ENCODE measurements at places on chromosomes 16 and 17.

- no peak for DNase-seq
These were observed 2.0 kb upstream of the PLA2G15 start for GRCh38 chr16:68242926-68243858.

- no peak for DNase-seq
These were observed 63.6 kb downstream of the OTOA start for GRCh38 chr16:21727344-21727743.

GRCh38 chr16:74573622-74574021 is 33.3 kb downstream of the GLG1 start:
- peak; percentile 8 for DNase-seq

GRCh38 chr17:71764505-71764904 is 356.3 kb upstream of the SOX9 start:
- DNase-seq = peak; percentile 5

DNA sequence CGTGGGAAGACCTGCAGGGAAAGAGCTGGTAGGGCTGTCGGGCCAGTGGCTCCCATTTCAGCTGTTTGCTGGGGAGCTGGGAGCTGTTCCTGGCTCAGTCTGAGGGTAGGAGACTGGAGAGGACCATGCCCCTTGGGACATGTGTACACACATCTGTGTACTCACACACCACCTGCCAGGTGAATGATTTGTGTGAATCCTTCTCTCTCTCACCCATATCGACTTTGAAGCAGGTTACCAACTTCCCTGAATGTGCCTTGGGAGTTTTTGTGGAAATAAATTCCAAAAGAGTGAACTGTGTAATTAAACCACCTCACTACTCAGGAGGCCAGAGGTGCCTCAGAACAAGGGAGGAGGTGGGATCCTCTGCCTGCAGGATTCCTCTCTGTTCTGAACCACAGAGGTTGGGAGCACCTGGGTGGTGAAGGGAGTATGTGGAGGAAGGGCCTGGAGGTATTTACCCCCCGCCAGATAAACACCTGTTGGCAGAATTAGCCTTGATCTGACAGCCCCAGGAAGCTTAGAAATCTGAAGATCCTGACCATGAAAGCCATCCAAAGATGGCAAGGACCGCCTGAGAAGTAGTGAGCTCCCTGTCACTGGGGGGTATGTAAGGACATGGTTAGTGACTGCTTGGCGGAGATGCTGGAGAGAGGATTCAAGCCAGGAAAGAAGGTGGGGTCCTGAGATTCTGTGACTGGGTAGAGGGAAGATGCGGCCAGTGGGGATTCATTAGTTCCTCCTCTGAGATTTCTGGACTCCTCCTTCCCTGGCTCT is 3.3 kb downstream of the ABCC3 start:
- no peak for DNase-seq

DNA sequence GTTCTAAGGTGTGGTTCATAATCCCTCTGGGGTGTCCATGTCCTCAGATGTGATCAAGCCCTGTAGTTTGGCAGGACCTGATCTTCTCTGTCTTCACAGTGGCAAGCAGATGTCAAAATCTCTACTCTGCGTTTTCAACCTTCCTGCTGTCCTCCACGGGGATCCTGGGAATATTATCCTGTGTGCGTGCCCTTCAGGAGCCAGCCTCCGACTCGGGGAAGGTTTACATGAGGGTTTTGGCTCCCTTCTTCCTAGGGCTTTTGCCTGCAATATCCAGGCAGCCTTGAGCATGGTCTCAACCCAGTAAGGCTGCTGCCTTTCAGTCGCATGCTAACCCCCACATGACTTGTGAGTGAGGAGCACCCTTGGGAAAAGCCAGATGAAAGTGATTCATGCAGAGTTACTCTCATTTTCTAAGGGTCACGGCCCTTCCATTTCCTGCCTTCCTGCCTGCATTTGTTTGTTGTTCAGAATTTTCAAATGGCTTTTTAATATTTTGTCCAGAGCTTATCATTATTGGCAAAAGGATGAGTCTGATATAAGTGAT is 202.2 kb upstream of the CHMP6 start:
- DNase-seq = peak; percentile 92

- DNase-seq = no peak
These were observed 18.4 kb upstream of the USP36 start for GRCh38 chr17:78859051-78859450.

GRCh38 chr16:278863-279366 is 1.5 kb upstream of the ARHGDIG start:
- DNase-seq = peak; percentile 35

- DNase-seq = peak; percentile 15
These were observed 8.3 kb downstream of the NKIRAS2 start for GRCh38 chr17:42027961-42028790.

- DNase-seq = no peak
These were observed 90.1 kb upstream of the CDC42EP4 start for GRCh38 chr17:73401911-73402310.

GRCh38 chr17:1865252-1866037 is 35.6 kb downstream of the RPA1 start:
- peak; percentile 49 for DNase-seq

GRCh38 chr16:80614908-80615671 is 74.3 kb downstream of the DYNLRB2 start:
- peak; percentile 95 for DNase-seq

DNA sequence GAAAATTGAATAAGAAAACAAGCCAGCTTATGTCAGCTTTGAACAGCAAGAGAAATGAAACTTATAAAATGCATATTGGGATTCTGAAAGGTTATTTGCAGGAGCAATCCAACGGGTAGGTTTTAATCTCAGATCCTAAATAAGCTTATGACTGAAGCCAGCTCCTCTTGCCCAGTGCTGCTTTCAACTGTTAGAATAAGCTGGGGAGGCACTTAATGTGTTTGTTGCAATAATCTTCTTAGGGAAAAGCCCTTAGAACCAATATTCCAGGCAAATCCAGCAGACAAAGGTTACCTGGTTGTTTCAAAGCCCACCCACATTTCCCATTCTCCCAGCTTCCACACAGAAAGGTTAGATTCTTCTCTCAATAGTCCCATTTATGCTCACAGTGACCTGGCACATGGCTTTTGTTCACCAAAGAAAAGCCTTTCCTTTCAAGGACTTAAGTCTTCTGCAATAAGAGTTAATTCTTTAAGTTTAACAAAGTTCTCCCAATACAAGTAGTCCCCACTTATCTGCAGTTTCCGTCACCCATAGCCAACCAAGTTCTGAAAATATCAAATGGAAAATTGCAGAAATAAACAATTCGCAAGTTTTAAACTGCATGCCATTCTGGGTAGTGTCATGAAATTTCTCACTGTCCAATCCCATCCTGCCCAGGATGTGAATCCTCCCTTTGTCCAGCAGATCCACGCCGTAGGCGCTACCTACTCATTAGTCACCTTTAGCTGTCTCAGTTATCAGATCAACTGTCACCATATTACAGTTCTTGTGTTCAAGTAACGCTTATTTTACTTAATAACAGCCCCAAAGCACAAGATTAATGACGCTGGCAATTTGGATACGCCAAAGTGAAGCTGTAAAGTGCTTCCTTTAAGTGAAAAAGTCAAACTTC is 5.9 kb downstream of the TEX2 start:
- no peak for DNase-seq

DNA sequence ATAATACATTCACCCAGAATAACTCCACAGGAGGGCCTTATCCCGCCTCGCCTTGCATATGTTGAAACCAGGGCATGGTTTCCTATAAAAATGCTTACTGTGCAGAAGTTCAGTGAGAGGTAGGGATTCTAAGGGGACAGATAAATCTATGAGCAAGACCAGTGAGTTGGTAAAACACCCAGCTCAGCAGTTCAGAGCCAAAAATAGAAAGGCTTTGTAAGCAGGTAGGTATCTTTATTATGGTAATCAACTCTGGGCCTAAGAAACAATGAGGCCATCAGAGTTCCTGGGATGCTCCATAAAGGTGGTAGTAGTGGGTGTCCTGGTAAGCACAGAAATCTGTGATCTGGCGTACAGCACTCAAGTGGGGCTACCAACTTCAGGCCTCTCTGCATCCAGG is 549.4 kb upstream of the CDH5 start:
- DNase-seq = no peak

DNA sequence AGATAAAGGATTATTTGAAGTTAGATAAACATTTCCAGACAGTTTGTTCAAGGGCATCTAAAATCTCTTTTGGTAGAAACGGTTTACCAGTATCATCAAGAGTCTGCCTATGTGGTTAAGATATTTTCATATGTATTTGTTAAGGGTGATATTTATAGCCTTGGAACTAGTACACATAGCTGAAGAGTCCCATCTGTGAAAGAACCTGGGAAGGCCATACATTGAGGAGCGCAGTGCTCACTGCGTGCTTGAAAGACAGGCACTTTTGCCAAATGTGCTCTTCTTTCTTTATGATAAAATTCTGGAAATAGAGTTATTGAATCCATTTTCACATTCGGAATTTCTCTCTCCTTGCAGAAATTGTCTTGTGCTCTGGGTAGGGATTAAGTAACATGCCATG is 7.7 kb downstream of the IGSF6 start:
- no peak for DNase-seq

DNA sequence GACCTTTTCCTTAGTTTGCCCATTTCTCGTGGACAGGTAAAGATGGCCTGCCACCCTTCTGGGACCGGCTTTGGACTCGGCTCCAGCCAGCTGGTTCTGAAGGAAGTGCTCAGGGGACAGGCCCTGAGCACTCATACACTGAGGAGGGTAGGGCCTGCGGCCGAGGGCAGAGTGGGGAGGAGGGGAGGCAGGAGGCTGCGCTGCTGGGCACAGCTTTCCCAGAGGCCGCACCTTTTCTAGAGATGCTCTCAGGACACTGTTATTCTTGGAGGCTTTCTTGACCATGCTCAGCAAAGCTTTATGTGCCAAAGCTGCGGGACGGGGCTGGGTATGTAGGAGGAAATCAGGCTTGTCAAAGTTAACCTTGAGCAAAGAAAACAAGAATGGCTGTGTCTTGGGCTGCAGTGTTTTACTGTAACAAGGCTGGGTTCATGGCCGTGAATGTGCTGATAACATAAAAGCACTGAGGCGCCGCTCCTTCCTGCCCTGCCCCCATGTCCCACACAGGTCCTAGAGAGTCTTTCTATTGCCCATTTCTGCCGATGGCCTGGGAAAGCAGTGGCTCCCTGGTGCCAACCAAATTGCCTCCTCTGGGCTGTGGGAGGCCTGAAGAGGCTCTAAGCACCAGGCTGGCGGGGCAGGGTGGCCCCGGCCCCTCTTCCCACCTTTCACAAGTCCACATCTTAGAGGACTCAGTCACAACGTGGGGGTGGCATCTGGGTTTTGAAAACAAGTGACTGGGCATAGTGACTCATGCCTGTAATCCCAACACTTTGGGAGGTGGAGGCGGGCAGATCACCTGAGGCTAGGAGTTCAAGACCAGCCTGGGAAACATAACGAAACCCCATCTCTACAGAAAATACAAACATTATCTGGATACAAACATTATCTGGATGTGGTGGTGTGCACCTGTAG is 22.3 kb upstream of the TIMP2 start:
- DNase-seq = no peak

DNA sequence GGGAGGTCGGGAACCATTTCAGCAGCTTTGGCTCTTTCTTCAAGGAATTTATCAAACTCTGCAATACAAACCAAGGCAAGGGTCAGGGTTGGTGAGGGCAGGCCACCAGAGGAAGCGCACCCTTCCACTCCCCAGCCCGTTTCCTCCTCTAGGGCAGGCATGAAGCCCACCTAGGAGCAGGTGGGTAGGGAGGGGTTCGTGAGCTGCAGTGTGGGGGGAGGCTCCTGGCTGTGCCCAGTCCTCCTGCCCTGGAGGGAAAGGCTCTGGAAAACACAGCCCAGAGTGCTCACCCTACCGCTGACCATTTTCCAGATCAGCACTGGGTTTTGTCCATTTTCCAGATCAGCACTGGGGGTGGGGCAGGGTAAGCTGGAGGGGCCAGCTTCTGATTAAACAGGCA is 10.9 kb upstream of the SREBF1 start:
- no peak for DNase-seq

- peak; percentile 35 for DNase-seq
These were observed 7.9 kb downstream of the SMCR8 start for GRCh38 chr17:18323007-18323406.

DNA sequence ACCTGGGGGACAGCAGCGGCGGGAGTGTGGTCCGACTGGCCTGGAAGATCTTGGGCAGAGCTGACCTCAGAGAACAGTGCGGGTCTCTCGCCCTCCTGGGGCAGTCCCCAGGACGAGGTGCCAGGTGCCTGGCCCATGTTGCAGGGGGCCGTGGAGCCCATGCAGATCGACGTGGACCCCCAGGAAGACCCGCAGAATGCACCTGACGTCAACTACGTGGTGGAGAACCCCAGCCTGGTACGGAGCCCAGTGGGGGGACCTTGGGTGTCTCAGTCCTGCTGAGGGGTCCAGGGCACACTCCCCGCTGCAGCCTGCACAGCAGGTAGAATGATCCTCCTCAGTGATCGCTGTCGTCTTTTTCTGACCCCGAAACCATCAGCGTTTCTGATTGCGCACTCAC is 1.4 kb downstream of the GPS1 start:
- no peak for DNase-seq

DNA sequence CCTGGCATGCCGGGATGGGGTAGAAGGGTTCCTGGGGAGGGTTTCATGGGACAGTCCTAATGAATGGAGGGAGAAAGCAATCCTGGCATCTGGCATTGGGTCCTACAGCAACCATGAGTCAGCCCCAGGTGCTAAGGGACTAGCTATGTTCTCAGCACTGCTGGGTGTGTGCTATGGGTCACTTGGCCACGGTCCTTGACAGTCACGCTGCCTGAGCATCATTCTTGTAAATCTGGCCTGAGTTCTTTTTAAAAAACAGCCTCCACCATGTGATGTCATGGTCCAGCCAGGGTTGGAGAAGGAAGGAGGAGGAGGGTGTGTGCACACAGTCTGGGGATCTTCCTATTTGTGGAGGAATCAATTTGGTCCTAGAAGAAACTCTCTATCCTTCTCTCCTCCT is 6.2 kb upstream of the RAMP2 start:
- no peak for DNase-seq

- DNase-seq = peak; percentile 34
These were observed 35.0 kb upstream of the MRC2 start for GRCh38 chr17:62592341-62593099.

- DNase-seq = no peak
These were observed 10.5 kb downstream of the LPO start for GRCh38 chr17:58248955-58249269.

DNA sequence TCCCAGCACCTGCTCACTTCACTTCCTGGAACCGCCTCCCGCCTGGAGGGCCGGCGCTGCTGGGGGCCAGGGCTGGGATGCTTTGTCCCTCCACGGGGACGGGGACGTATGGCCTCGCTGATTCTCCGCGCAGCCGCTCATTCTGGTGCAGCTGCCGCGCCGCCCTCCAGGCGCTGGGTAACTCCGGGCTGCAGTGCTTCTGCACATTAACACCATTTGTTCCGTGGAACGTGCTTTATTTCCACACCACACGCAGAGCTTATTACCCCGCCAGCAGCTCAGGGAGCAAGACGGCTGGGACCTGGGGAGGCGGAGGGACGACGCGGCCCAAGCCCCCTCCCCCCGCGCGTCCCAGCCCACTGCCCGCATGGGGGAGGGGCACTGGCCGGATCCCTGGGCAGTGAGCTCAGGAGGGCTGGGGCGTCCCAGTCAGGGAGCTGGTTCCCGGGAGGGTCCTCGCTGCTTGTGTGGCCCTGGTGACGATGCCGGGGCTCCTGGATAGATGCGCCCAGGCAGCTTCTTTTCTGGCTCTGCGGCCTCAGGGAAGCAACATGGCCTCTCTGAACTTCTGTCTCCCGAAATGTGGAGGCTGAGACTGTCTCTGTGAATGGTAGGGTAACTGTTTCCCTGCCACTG is 45.4 kb upstream of the ACSF3 start:
- no peak for DNase-seq

GRCh38 chr16:49439676-49440075 is 66.1 kb downstream of the C16orf78 start:
- no peak for DNase-seq
